NCI-H82 (cell line): ENCODE measurements at places on chromosomes 7 and 10.

DNA sequence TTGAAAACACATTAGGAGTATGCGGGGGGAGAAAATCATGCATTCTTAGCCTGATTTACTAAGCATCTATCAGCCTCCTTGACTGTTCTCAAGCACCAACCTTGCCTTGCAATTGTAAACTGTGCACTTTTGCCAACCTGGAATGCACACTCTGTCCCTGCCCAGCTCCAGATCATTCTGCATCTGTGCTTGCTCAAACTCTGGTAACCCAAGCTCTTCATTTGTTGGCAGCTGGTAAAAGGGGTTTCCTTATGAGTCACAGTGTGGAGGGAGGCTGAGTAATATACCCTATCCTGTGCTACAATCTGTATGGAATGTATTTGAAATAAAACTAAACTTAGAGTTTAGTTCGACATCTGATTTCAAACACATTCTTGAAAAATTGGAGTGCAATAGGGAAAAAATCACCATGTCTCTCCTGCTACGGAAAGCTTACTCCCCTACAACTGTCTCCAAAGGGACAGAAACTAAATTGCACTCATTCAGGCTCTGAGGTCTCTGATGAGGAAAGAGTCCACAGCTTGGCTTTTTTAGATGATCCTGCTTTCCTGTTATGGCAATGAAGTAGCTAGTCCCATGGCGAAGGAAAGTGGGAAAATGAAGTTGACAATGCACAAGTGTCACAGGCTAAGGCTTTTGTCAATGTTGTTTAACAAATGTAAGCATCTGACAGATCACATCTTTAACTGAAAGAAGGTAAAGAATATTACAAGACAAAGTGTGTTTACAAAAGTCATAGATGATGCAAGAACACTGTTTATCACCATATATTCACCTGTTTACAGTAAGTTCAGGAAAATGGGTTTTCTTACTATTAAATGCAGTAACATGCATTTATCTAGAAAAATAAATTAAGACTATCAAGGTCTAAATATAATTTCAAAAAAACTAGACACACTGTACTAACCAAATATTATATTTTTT lies 61.9 kb downstream of the TES start:
- no peak for DNase-seq

GRCh38 chr10:90642136-90642535 lies 215.7 kb downstream of the HTR7 start:
- no peak for DNase-seq

DNA sequence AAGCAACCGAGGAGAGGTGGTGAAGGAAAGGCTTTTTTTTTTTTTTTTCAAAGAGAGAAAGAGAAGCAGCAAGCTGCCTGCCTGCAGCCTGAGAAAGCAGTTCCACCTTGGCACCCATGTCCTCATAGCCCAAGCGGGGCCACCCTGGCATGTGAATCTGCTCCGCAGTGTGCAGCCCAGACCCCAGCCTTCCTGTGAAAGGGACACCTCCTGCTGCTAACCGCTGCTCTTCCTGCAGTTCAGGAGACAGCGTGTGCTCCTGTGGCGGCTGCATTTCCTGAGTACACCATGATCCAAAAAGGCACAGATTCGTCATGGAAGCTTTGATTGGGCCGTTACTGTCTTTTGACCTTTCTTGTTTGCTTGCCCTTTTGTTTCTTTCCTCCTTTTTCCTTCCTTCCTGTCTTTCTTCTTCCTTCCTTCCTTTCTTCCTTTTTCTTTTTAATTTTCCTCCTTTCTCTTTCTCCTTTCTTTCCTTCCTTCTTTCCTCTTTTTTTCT lies 38.1 kb downstream of the IKZF1 start:
- no peak for DNase-seq

DNA sequence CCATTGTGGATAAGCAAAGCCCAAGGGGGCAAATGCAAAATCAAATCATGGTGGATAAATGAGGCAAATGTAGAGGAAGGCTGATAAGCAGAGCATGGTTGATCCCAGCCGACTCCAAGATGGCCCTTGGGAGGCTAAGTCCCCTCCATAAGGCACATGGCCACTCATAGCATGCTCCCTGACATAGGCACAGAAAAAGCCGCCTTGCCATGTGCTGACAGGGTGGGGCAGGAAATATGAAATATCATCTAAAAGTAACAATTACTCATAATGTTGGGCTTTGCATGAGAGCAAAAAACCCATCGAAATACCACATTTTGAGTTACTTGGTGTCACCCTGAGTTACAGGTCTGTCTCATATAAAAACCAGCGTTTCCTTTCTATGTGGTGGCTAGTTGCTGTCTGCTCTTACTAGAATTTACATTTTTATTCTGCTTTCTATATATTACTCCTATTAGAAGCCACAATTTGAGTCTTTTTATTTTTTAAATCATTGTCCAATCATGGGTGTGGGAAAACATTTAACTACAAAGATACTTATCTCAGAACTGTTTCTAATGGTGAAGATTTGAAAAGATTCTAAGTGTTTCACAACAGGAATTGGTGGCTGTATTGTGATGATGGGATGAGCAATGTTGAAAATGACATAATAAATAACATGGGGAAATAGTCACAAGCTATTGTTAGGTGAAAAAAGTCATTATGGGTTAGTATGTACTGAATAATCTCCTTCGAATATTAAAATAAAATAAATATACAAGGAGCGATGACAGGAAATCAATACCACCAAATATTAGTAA lies 102.7 kb downstream of the CUBN start:
- DNase-seq = no peak

DNA sequence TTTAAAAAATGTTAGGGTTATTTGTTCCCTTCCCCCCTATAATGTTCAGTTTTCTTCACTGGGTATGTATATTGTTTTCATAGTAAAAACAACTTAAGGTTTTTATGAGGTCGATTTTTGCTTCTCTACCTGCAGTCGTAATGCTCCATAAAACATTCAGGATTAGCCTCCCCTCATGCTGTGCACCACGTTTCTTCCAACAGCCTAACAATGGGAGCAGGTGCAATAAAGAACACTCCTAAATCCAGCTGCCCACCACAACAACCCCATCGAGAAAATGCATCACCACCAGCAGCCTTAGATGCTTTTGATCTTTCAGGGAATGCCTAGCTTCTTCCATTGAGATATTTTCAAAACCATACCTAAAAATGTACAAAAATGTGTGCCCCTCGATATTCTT lies 111.1 kb downstream of the ADAM12 start:
- no peak for DNase-seq

GRCh38 chr10:112570585-112570984 lies 123.6 kb downstream of the VTI1A start:
- no peak for DNase-seq

GRCh38 chr10:112896722-112897121 lies 53.3 kb upstream of the TCF7L2 start:
- no peak for DNase-seq

DNA sequence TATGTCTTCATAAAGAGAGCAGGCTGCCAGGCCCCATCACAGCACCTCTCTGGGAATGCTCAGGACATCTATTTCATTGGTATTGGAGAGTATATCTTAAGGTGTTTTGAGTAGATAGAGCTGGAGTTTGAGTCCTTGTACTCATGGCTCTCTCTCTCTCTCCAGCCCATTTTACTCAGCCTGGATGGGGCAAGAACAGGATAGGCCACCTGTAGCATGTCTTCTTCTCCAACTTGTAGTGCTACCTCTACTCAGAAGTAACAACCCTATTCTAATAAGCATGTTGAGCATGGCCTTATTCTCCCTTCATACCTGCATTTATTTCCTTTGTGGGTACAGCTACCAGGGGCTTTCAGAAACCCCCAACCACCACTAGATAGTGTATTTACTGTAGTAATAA lies 21.9 kb downstream of the PRLHR start:
- DNase-seq = no peak

- DNase-seq = peak; percentile 76
Measured at GRCh38 chr10:119165171-119166117, at the start of gene SFXN4. SFXN4 (minus strand) TSS chr10:119165714; CDS start chr10:119165647, 67 bp downstream.

DNA sequence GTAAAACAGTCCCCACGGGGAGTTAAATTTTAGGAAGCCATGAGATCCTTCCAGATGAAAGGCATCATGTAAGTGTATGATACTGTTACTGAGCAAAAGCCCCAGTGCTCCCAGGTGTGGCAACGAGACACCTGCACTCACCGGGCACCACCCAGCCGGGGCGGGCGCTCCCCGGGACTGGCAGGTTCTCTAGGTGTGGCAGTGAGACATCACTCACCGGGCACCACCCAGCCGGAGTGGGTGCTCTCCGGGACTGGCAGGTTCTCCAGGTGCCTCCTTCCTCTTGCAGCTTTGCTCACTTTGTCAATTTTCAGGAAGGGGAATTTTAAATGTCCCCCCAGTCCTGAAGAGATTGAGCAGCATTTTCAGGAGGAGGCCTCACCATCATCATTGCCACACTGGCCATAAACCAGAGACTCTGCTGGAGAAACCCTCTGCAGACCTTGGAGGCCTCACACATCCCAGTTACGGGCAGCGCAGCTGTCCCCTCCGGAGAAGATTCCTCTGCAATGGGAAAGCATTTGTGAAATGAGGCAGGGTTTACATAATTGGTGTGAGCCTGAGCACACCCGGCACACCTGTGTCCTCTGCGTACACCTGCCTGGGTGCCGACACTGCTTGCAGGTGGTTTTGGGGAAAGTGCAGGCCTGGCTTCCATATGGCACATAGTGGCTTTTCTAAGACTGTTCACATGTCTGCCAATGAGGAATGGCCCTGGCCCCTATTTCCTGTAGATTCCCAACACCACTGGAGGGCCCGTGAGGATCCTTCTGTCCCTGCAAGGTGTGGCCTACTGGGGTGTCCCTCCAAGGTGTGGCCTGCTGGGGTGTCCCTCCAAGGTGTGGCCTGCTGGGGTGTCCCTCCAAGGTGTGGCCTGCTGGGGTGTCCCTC lies 191.4 kb downstream of the EBF3 start:
- DNase-seq = no peak

DNA sequence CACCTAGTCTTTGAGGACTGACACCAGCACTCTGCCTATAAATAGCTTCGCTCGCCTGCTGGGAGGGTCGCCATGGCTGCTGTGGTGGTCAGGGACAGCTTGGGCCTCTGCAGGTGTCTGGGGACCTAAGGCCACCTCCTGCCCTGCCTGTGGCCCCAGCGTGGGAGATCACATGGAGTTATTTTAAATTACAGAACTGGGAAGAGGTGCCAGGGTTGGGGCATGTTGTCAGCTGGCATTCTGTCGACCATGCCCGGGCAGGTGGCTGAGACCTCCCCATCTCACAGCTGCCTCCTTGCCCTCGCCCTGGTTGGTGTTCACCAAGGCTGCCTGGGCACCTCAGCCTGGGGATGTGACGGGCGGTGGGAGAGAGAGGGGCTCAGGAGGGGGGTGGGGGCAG lies 18.1 kb downstream of the SHH start:
- DNase-seq = no peak
